Activated CD4-positive, alpha-beta memory T cell treated with anti-CD3 and anti-CD28 coated beads for 36 hours (primary cell): ENCODE measurements at places on chromosomes 12 and 14. TPM values are rescaled to one million over a fixed set of nuclear protein-coding genes. Genes with fewer than 3 reads are reported as not detected.

PTGDR gene
- 0.12 TPM for total RNA-seq

- no peaks in the 10 kb centered on the region for H3K4me1 ChIP-seq
- no peaks in the 10 kb centered on the region for H3K27me3 ChIP-seq
- DNase-seq, result no peak
- H3K27ac ChIP-seq, result no peak overlapping the region
- peaks cover 46% of the 10 kb centered on the region for H3K36me3 ChIP-seq
Observed at GRCh38 chr12:26551385-26551784, 281.6 kb downstream of the ITPR2 start.

DNA sequence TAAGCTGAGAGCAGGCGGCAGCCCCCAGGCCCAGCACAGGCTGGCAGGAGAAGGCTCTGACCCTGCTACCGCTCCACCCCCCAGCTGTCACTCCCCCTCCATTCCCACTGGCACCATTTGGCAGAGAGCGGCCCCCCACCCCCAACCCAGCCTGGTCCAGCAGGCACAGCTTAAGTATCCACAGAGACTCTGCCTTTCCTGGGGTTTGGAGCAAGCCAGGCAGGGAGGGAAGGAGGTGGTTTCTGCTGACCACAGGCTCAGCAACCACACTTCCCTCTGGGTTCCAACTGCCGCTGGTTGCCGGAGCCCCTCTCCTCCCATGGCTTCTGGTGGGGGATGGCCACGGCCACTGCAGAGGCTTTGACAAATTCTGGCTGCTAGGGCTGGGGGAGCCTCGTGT lies 30.5 kb upstream of the CCND2 start:
- DNase-seq, result no peak
- peaks cover 4% of the 10 kb centered on the region for H3K36me3 ChIP-seq
- H3K27me3 ChIP-seq, result peaks cover 7% of the 10 kb centered on the region

METTL17 gene
- 74.9 TPM for total RNA-seq

GRCh38 chr12:127107744-127108143 lies 1159.2 kb upstream of the TMEM132C start:
- peaks cover 29% of the 10 kb centered on the region for H3K27me3 ChIP-seq
- H3K27ac ChIP-seq, result no peak overlapping the region
- no peak for DNase-seq
- H3K4me1 ChIP-seq, result no peaks in the 10 kb centered on the region

RFLNA gene
- not detected for total RNA-seq

TAS2R50 gene
- total RNA-seq, result not detected

- H3K4me3 ChIP-seq, result no peak overlapping the region
- H3K27me3 ChIP-seq, result no peaks in the 10 kb centered on the region
- peak overlapping the region; percentile 30 for H3K27ac ChIP-seq
- peaks cover 7% of the 10 kb centered on the region for H3K36me3 ChIP-seq
- peaks cover 6% of the 10 kb centered on the region for H3K4me1 ChIP-seq
- no peak for DNase-seq
Observed at GRCh38 chr12:28536088-28536487, 345.8 kb downstream of the CCDC91 start.

PXMP2 gene
- 20.9 TPM for total RNA-seq

DNA sequence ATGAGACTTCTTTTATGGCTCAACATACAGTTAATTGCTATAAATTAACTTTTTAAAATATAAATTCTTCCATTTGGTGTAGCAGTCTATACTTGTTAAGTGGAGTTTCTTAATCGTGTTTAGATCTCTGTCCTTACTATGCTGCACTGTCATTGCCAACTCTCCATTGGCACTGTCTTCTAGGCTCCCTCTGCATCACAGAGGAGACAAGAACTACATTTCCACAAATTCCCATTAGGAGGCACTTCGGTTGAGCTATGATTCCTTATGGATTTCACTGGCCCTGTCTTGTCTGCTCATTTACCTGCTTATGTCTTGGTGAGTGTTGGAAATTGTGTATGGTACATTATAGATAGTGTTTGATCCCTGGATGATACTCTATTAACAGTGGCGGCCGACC lies 630.9 kb upstream of the ATXN7L3B start:
- no peaks in the 10 kb centered on the region for H3K36me3 ChIP-seq
- H3K27ac ChIP-seq, result no peak overlapping the region
- H3K4me3 ChIP-seq, result no peak overlapping the region
- no peaks in the 10 kb centered on the region for H3K4me1 ChIP-seq

- no peak for DNase-seq
- no peaks in the 10 kb centered on the region for H3K4me1 ChIP-seq
- H3K27me3 ChIP-seq, result peaks cover 28% of the 10 kb centered on the region
- H3K4me3 ChIP-seq, result no peak overlapping the region
Observed at GRCh38 chr12:130948136-130948535, 5.6 kb upstream of the ADGRD1 start.

DNA sequence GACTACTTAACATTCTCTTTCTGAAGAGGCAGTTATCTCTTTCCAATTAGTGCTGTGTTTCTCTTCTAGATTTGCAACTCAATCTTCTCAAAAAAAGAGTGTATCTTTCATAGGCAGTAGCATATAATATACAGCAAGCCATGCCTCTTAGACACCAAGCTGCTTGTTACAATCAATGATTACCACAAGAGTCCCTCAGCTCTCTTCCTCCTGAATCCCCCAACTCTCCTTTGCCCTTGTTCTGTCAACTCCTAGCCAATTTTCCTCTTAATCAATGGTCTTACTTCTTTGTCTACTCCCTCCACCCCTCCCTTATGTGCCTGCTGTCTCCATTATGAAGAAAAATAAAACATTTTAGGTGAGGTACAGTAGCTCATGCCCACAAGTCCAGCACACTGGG lies 2.6 kb downstream of the TMTC1 start:
- peaks cover 39% of the 10 kb centered on the region for H3K27me3 ChIP-seq
- no peak overlapping the region for H3K4me3 ChIP-seq
- no peak for DNase-seq
- H3K4me1 ChIP-seq, result peaks cover 7% of the 10 kb centered on the region
- no peaks in the 10 kb centered on the region for H3K36me3 ChIP-seq

- no peaks in the 10 kb centered on the region for H3K4me1 ChIP-seq
- no peak for DNase-seq
- H3K27ac ChIP-seq, result no peak overlapping the region
- no peak overlapping the region for H3K4me3 ChIP-seq
Observed at GRCh38 chr14:87491816-87492215, 501.2 kb downstream of the GALC start.

- no peak overlapping the region for H3K4me3 ChIP-seq
- H3K36me3 ChIP-seq, result peaks cover 16% of the 10 kb centered on the region
- H3K27me3 ChIP-seq, result no peaks in the 10 kb centered on the region
- peaks cover 72% of the 10 kb centered on the region for H3K4me1 ChIP-seq
- no peak for DNase-seq
Observed at GRCh38 chr12:92058664-92059063, 87.0 kb downstream of the BTG1 start.

SDSL gene
- total RNA-seq, result not detected

- no peaks in the 10 kb centered on the region for H3K27me3 ChIP-seq
- DNase-seq, result no peak
- H3K36me3 ChIP-seq, result no peaks in the 10 kb centered on the region
- H3K27ac ChIP-seq, result no peak overlapping the region
- H3K4me1 ChIP-seq, result no peaks in the 10 kb centered on the region
Observed at GRCh38 chr14:72731252-72732020, 162.5 kb downstream of the DPF3 start.

GRCh38 chr12:83388551-83388950 lies 701.8 kb downstream of the TMTC2 start:
- H3K36me3 ChIP-seq, result no peaks in the 10 kb centered on the region
- H3K27me3 ChIP-seq, result no peaks in the 10 kb centered on the region
- DNase-seq, result no peak
- no peaks in the 10 kb centered on the region for H3K4me1 ChIP-seq

GRCh38 chr14:50122291-50122690 lies 5.9 kb upstream of the VCPKMT start:
- no peak overlapping the region for H3K4me3 ChIP-seq
- peaks cover 5% of the 10 kb centered on the region for H3K4me1 ChIP-seq
- no peaks in the 10 kb centered on the region for H3K27me3 ChIP-seq
- H3K36me3 ChIP-seq, result peaks cover 5% of the 10 kb centered on the region
- DNase-seq, result no peak

GRCh38 chr12:131116468-131117117 lies 162.9 kb downstream of the ADGRD1 start:
- H3K4me3 ChIP-seq, result no peak overlapping the region
- DNase-seq, result no peak
- no peaks in the 10 kb centered on the region for H3K36me3 ChIP-seq

NAV3 gene
- not detected for total RNA-seq

GRCh38 chr14:65173973-65174693 lies 71.8 kb upstream of the MAX start:
- H3K4me3 ChIP-seq, result no peak overlapping the region
- H3K36me3 ChIP-seq, result no peaks in the 10 kb centered on the region
- H3K27ac ChIP-seq, result no peak overlapping the region
- peaks cover 14% of the 10 kb centered on the region for H3K4me1 ChIP-seq
- peaks cover 10% of the 10 kb centered on the region for H3K27me3 ChIP-seq

TAS2R9 gene
- not detected for total RNA-seq

DNA sequence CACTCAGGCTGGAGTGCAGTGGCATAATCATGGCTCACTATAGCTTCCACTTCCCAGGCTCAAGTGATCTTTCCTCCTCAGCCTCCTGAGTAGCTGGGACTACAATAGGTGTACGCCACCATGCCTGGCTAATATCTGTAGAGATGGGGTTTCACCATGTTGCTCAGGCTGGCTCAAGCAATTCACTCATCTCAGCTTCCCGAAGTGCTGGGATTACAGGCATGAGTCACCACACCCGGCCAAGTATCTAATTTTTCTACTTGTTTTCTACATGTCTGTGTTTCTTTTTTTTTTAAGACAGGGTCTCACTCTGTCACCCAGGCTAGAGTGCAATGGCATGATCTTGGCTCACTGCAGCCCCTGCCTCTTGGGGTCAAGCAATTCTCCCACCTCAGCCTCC lies 119.7 kb upstream of the MED13L start:
- H3K4me1 ChIP-seq, result no peaks in the 10 kb centered on the region
- DNase-seq, result no peak
- H3K27ac ChIP-seq, result no peak overlapping the region
- H3K4me3 ChIP-seq, result no peak overlapping the region
- peaks cover 2% of the 10 kb centered on the region for H3K36me3 ChIP-seq
- peaks cover 3% of the 10 kb centered on the region for H3K27me3 ChIP-seq

DNA sequence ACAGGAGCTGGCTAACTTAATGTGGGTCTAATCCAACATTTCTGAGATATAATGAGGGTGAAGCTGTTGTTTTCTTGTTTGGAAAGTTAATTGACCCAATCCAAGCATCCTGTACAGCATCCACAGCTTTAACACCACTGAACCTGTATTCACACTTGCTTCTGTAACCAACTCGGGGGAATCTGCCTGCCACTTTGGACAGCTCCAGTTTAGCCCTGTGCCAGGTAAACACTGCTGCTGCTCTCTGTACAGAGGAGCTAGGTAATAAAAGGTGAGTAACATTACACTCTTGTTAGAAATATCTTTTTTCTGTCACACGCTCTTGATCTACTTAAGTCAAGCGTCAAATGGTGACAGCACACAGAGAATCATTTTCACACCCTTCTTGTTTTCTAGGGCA lies 700 bp downstream of the OR11G2 start:
- H3K4me3 ChIP-seq, result no peak overlapping the region
- H3K4me1 ChIP-seq, result no peaks in the 10 kb centered on the region
- no peaks in the 10 kb centered on the region for H3K27me3 ChIP-seq
- no peaks in the 10 kb centered on the region for H3K36me3 ChIP-seq
- DNase-seq, result no peak
- no peak overlapping the region for H3K27ac ChIP-seq

DNA sequence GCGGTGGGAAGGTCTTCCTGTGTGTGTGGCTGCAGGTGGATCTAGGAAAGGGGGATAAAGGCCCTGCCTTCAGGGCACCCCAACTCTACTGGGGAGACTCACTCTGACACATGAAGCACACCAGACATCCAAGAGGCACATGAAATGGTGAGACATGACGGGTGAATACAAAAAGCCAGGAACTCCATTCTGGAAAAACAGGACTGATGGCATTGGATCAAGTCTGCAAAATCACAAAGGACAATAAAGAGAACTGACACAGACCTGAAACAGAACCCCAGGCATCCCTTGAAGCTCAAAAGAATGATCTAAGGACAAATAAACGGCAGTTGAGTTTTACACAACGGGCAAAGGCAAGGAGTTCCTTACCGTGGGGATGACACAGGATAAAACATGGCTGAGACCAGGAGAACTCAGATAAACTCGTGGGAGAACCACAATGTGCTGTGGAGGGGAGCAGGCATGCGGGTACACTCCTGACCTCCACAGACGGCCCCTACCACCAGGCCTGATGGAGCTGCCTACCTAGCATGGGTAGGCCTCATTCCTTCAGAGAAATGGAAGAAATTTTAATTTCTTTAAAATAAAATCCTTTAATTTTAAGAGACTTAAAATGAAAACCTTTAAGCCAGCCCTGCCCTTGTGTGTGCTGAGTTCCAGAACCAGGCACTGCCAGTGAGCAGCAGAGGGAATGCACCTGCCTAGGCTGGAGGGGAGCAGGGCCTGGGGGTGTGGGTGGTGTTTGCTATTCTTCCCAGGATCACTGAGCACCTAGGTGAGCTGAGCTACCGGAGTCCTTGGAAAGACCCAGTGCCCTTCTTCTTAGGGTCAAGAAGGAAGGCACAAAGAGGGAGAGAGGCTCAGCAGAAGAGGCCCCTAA lies 100.1 kb downstream of the SINHCAF start:
- no peak overlapping the region for H3K4me3 ChIP-seq
- no peaks in the 10 kb centered on the region for H3K27me3 ChIP-seq
- DNase-seq, result no peak
- H3K4me1 ChIP-seq, result no peaks in the 10 kb centered on the region
- no peaks in the 10 kb centered on the region for H3K36me3 ChIP-seq

GRCh38 chr14:95597784-95598211 lies 62.9 kb downstream of the GLRX5 start:
- H3K36me3 ChIP-seq, result no peaks in the 10 kb centered on the region
- peaks cover 17% of the 10 kb centered on the region for H3K27me3 ChIP-seq
- no peak overlapping the region for H3K27ac ChIP-seq
- no peaks in the 10 kb centered on the region for H3K4me1 ChIP-seq
- peak; percentile 25 for DNase-seq
- H3K4me3 ChIP-seq, result no peak overlapping the region

COQ5 gene
- 30.1 TPM for total RNA-seq

- peaks cover 9% of the 10 kb centered on the region for H3K27me3 ChIP-seq
- peaks cover 4% of the 10 kb centered on the region for H3K36me3 ChIP-seq
- no peak overlapping the region for H3K4me3 ChIP-seq
- no peak for DNase-seq
- no peaks in the 10 kb centered on the region for H3K4me1 ChIP-seq
Observed at GRCh38 chr12:46110223-46110611, 119.8 kb upstream of the SCAF11 start.

DNA sequence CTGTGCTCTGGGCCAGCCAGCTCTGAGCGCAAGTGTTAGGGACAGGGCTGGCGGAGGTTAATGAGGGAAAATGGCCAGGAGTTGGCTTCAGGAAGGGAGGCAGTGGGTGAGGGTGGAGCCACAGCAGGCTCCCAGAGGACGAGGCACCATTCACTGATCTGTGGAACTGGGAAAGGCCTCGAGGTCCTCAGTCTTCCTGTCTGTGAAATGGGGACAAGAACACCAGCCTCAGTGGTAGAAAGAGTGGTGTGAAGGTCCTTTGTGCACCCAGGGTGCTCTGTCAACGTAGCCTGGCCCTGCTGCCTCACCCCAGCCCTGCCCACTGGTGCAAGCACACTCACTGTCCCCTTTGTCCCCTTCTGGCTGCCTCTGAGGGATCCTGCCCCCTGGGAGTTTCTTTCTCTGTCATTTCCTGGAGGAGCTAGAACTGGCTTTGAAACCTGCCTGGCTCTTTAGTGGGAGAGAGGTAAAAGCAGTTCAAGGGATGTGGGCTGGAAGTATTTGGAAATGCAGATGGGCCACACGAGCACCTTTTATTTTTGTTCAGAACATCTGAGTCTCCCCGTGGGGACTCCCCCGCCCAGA lies 25.0 kb downstream of the SYNDIG1L start:
- H3K27me3 ChIP-seq, result peaks cover 2% of the 10 kb centered on the region
- H3K4me3 ChIP-seq, result no peak overlapping the region
- DNase-seq, result peak; percentile 13
- H3K4me1 ChIP-seq, result peaks cover 16% of the 10 kb centered on the region
- H3K27ac ChIP-seq, result peak overlapping the region; percentile 64
